ENCODE measurements at places on chromosomes 2 and 18.

DNA sequence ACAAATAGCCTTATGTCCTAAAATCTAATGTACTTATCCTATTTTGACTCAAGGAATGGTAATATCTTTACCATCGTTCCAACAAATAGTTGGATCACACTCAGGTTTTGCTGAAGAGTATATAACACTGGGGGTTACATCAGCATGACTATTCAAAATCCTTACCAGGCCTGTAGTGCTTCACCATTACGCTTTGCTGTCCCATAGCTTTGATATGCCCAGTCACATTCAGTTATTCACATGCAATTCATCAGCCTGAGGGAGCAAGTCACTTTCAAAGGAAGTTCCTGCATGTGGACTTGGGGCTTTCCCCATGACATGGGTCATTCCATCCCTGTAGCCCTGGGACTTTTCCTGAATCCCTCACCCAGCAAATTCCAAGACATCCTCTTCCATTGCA lies 39.6 kb downstream of the FTCDNL1 start:
- no peak for DNase-seq

DNA sequence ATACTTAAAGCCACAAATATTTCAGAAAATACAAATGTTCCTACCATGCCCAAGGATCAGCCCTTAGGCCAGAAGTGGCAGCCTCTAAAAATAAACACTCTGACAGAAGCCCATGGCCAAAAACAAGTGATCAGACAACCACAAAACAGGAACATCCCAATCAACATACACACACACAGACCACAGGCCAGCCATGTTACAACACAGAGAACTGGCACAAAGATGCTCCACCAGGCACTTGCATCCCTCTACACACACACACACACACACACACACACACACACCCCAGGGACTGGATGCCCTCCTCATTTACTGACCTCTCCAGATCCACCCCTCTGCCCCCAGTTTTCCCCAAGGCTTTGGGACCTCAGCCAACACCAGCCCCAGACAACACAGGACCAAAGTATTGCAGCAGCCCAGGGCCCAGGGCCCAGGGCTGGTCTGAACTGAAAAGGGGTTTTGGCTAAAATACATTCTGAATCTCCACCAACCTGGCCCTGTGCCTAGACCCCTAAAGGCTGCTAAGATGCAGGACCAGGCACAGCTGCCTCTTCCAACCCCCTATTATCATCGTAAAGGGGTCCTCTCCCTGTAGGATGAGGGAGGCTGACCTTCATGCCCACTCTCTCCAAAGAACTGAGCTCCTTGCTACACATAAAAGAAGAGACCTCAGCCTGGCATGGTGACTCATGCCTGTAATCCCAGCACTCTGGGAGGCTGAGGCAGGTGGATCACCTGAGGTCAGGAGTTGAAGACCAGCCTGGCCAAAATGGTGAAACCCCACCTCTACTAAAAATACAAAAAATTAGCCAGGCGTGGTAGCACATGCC lies 151.4 kb downstream of the TNS1 start:
- no peak for DNase-seq

- no peak for DNase-seq
These were observed 148.7 kb downstream of the OSR1 start for GRCh38 chr2:19209575-19210341.

DNA sequence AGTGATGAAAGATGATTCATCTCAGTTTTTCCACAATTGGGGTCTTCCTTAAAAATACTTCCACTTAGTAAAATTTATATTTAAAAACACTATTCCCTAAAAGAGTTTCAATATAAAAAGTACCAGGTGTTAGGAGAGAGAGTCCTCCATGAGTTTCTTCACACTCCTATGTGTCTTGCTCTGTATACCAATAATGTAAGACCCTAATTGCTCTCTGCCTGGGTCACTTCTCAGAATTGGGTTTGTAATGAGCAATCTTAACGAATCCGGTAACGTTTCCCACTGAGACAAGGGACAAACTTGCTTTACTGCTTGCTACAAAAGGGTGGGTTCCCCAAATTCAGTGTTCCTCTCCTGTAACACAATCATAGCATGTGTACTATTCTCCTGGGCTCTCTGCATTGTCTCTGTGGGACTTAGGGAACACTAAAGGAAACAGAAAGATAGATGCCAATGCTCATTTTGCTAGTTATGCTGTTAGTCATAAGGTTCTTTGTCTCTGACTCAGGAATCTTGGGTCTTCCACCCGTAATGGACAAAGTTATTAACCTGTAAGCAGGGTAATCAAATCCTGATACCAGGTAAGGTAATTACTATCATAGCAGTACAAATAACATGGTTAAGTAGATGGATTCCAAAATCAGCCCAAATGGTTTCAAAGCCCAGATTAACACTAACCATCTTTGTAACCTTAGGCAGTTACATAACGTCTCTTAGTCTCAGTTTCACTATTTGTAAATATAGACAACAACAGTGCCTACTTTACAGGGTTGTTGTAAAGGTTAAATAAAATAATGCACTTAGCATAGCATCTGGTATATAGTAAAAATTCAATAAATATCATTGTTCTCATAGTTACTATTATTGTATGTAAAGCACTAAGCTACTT lies 46.3 kb downstream of the ITSN2 start:
- DNase-seq = no peak

DNA sequence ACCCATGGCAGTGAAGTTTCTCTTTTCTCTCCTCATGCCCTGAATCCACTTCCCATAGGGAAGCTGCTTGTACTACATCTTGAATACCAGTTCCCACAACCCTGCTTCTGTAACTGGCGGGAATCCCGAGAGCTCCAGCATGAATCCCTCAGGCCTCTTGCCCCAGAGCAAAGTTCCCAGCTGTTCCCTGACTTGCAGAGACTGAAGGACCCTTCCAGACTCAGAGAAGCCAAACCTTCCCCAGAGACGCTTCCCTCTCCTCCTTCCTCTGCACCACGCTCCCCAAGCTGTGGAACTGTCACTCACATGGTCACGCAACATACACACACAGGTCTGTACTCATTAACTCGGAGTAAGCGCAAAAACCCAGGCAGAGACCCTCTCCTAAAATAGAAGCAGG lies 26.4 kb downstream of the TRAPPC12 start:
- DNase-seq = no peak

DNA sequence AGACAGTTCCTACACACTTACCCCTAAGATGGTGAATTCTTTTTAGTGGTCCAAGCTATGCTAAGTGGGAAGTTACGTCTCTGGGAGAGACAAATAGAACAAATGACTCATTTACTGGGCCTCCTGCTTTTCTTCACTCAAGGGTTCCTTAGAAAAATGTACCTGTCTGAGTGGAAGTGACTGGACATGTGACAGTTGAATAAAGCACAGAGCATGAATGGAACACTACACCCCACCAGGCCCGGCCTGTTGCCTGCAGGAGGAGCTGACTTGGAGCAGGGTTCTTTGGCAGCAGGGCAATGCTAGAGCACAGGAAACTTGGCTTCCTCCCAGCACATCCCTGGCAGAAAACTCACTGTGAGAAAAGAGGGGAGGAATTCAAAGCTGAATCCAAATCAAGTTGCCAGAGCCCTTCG lies 451.0 kb upstream of the SETBP1 start:
- DNase-seq = no peak

Measured in activated T-cell treated with anti-CD3 and anti-CD28 coated beads, Interleukin-2, amount 50 U/mL, for 4 hours (primary cell).